ENCODE measurements at places on chromosomes 5 and 9. TPM values are rescaled to one million over a fixed set of nuclear protein-coding genes. Genes with fewer than 3 reads are reported as not detected.

NUTM2F gene
- not detected for total RNA-seq

G3BP1 gene
- total RNA-seq = 251 TPM

STK32A gene
- total RNA-seq = not detected

AHRR gene
- total RNA-seq = 49.5 TPM

HK3 gene
- 0.76 TPM for total RNA-seq

AQP7 gene
- 0.42 TPM for total RNA-seq

C5orf34 gene
- total RNA-seq = 11.7 TPM

ACTBL2 gene
- not detected for total RNA-seq

IL4 gene
- total RNA-seq = not detected

SMIM27 gene
- 11.8 TPM for total RNA-seq

DAPK1 gene
- total RNA-seq = 1.5 TPM

NFIB gene
- not detected for total RNA-seq

GPR150 gene
- 0.61 TPM for total RNA-seq

TRIM14 gene
- total RNA-seq = 57.8 TPM

DIPK1B gene
- not detected for total RNA-seq

IL31RA gene
- total RNA-seq = not detected

AP3B1 gene
- 46.1 TPM for total RNA-seq

COMMD10 gene
- 19.1 TPM for total RNA-seq

EQTN gene
- not detected for total RNA-seq
